ENCODE measurements at places on chromosomes 11 and 22. TPM values are rescaled to one million over a fixed set of nuclear protein-coding genes. Genes with fewer than 3 reads are reported as not detected.

GRCh38 chr11:116736763-116737162, 36.0 kb downstream of the BUD13 start:
- DNase-seq: no peak

DNA sequence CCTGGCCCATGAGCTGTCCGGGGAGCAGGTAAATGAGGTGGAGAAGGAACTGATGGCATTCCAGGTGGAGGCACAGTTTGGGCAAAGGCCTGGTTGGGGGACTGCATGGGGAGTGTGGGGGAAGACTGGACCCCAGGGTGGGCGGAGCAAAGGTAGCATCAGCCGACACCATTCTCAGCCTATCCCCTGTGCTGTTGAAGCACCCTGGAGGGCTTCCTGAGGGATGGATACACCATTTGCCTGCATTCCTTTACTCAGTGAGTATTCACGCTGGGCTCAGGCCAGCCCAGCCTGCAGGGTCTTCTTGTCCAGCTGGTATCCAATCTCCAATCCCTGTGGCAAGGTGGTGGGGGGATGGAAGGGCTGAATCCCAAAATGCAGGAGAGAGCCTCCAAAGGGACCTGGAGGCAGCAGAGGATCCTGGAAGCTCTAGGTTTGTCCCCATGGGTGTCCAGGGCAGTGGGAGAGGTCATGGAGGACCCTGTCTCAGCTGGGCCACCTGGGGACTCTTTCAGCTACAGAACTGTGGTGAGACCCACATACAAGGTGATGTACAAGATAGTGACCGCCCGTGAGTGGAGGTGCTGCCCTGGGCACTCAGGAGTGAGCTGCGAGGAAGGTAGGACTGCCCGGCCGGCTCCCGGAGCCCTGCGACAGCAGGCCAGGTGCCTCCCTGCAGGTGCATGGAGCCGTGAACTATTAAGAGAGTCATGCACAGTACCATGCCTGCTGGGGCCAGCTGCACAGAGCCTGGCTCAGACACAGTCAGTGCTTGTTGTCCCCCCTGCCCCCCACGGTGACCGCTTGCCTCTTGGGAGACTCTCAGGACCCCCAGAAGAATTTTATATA, 9.5 kb downstream of the EMID1 start:
- DNase-seq: no peak

- no peak for DNase-seq
Observed at GRCh38 chr11:18471995-18472394, 16.3 kb downstream of the LDHAL6A start.

DNA sequence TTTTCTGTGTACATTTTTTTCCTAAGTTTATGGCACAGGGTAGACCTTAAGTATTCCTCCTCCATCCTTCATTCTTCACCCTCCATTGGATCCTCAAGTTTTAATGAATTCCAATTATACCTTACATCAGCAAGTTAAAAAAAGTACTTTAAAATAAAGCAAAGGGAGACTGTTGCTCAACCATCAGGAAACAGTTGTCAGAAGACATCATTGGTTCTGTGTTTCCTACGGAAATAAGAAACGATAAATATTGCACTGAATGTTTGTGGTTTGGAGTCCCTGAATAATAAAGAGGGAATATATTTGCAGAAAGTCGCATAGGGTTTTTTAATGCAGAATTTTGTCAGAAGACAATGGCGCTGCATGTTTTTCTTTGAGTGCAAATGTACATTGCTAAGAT, 28.1 kb upstream of the LDHA start:
- no peak for DNase-seq

DNA sequence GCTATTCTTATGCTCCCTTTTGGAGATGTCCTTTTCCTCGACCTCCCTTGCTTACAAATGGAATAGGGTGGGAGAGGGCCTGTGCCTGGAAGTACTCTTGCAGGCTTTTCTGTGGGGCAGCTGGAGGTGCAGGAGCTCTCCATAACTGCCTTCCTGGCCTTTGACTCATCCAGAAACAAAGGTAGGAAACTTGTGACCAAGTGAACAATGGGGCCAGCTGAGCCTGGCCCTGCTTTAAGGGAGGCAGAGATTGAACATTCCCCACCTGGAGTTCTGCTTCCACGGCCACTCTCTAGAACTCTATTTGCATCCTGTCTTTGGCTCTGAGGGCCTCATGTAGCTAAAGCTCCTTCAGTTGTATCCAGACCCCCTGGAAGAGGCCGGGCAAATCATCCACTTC, 5.1 kb upstream of the LYVE1 start:
- DNase-seq: peak; percentile 92

- no peak for DNase-seq
Observed at GRCh38 chr11:61704838-61705237, 24.6 kb downstream of the DAGLA start.

- DNase-seq: no peak
Observed at GRCh38 chr11:69963533-69964246, 114.4 kb upstream of the ANO1 start.

DNA sequence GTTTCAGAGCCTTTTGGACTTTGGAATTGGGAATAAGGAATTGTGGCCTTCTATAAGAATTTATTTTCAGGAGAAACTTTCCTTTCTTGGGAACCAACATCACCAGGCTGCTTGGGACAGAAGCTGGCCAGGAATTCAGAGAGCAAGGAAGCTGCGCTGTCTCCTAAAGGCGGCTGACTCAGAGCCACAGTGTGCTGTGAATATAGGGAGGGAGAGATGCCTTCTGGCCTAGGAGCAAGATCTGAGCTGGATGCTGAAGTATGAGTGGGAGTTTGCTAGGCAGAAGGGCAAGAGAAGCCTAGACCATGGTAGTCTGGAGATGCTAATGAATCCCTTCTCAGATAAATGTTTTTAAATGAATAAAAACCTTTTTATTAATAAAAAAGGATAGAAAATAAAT, 213.7 kb upstream of the TBCEL start:
- no peak for DNase-seq

- no peak for DNase-seq
Observed at GRCh38 chr11:4887591-4887990, 5.9 kb downstream of the OR51T1 start.

GRCh38 chr11:119551420-119552105, 128.6 kb upstream of the THY1 start:
- no peak for DNase-seq

TMPRSS6 gene
- total RNA-seq: not detected

C1QTNF5 gene
- 127 TPM for total RNA-seq

EWSR1 gene
- total RNA-seq: 156 TPM
